ENCODE measurements at places on chromosomes 12 and 14.

GRCh38 chr14:40099316-40099715 lies 667.1 kb upstream of the FBXO33 start:
- no peak for ATAC-seq

- ATAC-seq = no peak
These were observed 29.6 kb upstream of the NTN4 start for GRCh38 chr12:95820096-95820703.

- ATAC-seq = no peak
These were observed 50.6 kb downstream of the HELB start for GRCh38 chr12:66352899-66353298.

- no peak for ATAC-seq
These were observed 35.6 kb downstream of the ZNF664 start for GRCh38 chr12:124008595-124008994.

DNA sequence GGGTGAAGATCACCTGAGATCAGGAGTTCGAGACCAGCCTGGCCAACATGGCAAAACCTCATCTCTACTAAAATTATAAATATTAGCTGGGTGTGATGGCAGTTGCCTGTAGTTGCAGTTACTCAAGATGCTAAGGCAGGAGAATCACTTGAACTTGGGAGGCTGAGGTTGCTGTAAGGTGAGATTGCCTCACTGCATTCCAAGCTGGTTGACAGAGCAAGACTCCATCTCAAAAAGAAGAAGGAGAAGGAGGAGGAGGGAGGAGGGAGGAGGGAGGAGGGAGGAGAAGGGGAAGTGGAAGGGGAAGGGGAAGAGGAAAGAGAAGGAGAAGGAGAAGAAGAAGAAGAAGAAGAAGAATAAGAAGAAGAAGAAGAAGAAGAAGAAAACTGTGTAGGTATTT lies 17.0 kb downstream of the RNASE10 start:
- ATAC-seq = no peak

DNA sequence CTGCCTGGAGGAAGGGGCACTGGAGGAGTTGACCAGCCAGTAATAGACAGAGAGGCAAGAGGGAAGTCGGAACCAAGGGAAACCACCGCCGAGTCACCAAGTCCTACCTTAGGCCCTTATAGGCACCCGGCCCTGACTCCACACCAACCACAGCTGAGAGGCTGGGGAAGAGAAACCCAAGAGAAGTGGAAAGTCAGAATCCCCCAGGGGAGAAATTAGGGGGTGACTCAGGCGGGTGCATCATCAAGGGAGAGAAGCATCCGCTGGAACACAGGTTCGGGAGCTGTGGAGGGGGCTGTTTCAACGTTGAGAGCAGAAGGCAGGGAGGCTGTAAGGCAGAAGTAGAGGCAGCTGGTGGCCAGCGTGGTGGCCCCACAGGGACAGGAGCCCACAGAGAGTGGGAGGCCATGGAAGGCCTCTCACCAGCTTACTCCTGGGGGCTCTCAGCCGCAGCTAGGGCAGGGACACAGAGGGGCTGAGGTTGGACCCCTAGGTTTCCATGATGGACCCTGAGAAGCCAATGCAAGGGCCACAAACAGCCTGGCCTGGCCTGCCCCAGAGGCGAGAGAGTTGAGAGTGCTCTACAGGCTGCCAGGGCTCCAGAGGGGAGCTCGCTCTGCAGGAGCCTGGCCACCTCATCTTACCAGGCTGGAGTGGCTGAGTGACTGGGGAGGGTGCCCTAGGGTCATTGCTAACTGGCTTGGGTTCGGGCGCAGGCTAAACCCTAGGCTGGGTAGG lies 1.4 kb upstream of the TRMT61A start:
- no peak for ATAC-seq

GRCh38 chr14:66244834-66245233 lies 241.3 kb upstream of the CCDC196 start:
- ATAC-seq = no peak

GRCh38 chr12:38141239-38141638 lies 175.3 kb upstream of the ALG10B start:
- ATAC-seq = no peak

- ATAC-seq = peak; percentile 54
These were observed at the start of gene NFE2 for GRCh38 chr12:54300732-54301427. Gene NFE2, minus strand, starts transcription at chr12:54301015. Its CDS starts 5,767 bp downstream, at chr12:54295248.

DNA sequence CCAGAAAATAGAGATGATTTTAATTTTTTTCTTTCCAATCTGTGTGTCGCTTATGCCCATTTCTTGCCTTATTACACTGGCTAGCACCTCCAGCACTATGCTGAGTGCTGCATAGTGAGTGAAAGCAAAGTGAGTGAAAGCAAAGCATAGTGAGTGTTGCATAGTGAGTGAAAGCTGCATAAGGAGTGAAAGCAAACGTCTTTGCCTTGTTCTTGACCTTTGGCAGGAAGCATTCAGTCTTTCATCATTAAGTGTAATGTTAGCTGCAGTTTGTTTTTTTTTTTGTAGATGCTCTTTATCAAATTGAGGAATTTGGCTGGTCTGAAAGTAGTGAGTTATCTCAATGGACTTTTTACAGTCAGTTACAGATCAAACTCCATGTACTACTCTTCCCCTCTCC lies 6.9 kb upstream of the CORO1C start:
- ATAC-seq = no peak

DNA sequence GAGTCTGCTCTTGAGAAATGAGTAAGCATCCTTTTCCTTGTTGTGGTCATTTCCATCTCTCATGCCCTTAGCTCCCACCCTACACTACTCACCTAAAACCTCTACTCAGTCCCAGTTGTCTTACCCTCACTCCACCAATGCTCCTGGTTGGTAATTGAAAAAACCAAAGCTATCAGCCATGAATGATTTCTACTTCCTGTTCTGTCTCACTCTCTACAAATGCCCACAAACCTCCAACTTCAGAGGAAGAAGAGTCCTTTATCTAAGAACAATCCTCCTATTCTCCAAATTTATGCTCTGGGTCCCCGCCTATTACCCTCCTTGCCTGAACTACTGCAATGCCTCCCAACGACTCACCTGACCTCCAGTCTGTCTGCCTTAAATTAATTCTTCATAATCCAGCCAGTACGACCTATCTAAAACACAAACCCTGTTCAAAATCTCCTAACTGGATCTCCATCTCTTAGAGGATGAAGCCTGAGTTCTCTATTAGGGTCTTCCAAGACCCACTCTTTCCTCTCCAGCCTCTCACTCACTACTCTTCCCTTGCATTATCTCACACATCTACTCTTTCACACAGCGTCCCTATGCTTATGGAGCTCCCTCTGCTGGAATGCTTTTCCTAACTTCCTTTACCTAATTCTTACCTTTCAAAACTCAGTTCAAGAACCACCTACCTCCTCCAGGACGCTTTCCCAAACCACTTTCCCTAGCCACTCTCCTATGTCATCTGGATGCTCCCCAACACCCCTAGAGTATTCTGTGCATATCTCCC lies 2.2 kb downstream of the DHRS1 start:
- ATAC-seq = no peak
